ENCODE measurements at places on chromosomes 12 and 14.

GRCh38 chr12:65818454-65819382 lies 5.6 kb upstream of the HMGA2 start:
- DNase-seq: no peak

GRCh38 chr12:97061171-97061570 lies 154.1 kb downstream of the NEDD1 start:
- no peak for DNase-seq

GRCh38 chr12:123531091-123531490 lies 2.4 kb downstream of the RILPL1 start:
- no peak for DNase-seq

DNA sequence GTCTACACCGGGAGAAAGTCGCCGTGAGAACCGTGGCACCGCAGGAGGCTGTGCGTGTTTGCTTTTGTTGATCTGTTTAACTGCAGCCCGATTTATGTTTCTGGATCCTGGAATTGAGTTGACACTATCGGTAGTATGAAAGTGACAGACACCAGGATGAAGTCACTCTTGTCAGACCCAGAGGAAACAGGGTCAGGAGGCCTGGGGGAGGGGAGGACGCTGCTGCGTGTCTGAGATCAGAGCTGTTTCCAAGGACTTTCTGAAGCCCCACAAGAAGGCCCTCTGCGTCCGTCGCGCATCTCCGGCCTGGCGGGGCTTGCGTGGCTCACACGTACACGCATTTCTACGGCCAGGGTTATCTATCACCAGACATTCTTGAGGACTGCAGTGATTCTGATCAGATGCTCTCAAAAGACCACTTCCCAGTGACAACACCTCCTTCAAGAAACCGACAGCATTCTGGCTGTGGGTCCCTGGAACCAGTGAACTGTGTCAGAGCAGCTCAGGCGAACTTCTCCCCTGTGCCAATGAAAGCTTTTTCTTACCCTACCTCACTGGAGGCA lies 263.4 kb downstream of the ADGRD1 start:
- DNase-seq: peak; percentile 40

GRCh38 chr12:132634411-132634990 lies 15.9 kb downstream of the P2RX2 start:
- DNase-seq: no peak

GRCh38 chr14:31902002-31902401 lies 175.1 kb upstream of the ARHGAP5 start:
- DNase-seq: no peak

GRCh38 chr12:45244561-45245343 lies 28.9 kb downstream of the ANO6 start:
- DNase-seq: no peak

GRCh38 chr12:14775636-14775980 lies 27.7 kb downstream of the WBP11 start:
- DNase-seq: no peak

DNA sequence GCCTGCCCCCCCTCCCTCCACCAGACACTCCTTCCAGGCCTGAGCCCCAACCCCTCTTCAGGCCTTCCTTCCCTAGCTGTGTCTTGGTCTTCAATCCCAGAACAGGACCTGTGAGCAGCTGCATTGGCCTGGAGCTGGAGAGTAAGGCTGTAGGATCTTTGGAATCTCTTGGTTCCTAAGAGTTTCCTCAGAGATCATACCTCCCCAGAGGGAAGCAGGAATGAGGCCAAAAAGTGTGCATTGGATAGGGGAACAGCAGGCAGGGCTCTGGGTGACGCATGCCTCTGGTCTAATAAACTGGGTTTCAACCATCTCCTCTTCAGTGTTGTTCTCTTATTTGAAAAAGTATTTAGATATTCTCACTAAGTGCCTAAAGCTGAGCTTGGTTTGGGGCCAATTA lies 1.8 kb upstream of the SMARCD1 start:
- no peak for DNase-seq

DNA sequence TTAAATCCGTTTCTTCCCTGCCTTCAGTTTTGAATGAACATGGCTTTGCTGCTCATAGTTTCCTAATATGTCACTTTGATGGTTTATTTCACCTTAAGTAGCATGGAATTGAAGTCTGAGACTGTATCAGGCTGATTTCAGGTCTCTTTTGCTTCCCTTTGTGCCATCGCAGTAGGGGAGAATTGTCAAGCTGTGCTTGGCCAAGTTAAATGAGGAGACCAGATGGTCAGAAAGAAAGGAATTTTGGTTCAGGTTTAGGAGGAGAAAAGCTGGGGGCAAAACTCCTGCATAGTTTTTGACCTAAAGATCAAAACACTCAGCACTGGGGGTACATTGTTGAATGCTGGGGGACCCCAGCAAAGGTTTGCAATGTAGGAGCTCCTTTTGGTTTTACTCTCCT lies 398.4 kb downstream of the NUAK1 start:
- DNase-seq: no peak

DNA sequence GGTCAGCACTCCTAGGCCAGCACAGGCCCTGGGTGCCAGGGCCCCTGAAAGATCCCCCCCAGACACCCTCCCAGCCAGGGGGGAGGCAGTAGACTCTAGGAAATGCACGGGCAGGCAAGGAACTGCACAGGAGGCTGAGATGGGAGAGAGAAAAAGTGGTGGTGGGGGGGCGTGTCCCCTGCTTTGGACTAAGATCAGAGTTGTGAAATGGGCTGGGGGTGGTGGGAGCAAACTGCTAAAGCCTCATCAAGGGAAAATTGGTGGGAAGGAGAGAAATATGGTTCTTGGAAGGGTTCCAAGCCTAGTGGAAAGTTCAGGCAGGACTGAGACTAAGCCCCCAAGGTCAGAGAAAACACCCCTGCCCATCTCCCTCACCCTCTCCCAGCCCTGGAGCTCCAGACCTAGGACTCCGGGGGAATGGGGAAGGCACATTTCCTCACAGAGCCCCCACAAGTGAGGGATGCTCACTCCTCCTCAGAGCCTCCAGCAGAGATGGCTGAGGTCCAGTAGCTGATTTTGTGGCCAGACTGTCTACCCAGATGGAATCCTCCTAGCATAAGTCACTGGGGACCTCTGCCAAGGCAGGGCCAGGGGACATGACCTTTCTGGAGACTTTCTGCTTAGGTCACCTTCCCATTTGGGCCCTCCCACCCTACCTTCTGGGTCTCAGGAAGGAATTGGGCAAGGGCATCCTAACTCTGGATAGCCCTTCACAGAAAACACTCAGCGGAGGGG lies 29.8 kb downstream of the FIGNL2 start:
- no peak for DNase-seq

- DNase-seq: no peak
Measured at GRCh38 chr14:101075025-101075800, 171.7 kb upstream of the RTL1 start.

DNA sequence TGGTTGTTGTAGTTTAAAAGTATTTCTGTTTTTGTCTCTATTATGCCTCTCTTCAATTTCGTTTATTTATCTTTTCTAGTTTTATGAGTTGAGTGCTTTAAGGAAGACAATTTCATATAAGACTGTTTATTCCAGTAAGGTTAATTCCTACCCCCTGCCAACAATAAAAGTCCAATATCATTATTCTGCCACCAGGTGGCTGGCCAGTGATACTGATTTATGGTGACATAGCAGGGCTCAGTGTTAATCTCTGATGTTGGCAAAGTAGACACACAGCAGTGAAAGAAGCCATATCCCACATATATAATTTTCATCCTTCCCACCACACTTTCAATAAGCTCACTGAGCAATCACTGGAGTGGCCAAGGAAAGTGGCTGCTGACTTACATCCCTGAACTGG lies 69.0 kb upstream of the BMP4 start:
- no peak for DNase-seq

DNA sequence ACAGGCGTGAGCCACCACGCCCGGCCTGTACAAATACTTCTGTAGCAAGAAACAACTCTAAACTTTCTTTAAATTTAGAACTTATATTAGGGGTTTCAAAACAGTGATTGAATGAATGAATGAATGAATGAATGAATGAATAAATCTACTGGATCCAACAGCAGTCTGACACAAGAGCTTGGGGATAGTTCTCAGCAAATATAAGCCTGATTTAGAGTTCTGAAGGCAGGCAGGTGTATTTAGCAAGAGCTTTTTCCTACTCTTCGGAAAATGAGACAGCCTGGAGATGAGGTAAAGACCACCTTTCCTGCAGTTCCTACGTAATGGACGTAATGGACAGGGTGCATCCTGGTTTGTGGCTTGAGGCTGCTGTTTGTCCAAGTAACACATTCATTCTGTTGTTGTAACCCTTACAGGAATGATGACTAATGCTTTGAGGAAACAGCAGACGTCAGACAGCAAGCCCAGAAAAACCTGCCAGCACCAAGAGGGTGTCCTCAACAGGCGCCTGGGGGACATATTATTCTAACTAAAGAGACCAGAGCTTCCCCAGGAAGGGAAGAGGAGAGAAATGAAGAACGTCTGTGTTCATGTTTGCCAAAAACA lies 277.4 kb upstream of the SOX5 start:
- no peak for DNase-seq

DNA sequence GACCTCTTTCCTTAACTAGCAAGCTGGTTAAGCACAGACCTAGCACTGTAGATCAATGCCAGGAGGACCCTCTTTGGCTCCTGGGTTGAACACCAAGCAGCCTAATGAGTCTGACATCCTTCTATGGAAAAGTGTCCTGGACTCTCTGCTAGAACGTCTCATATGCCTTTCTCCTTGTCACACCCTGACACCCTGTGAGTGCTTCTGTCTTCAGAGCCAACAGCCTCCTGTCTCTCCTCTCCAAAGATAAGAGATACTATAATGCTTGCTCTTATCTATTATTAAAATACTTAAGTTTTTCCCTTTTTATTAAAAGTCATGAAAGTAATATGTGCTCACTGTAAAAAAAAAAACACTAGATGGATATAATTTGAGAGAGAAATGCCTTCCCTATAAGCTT lies 222.7 kb downstream of the FOXN3 start:
- no peak for DNase-seq

DNA sequence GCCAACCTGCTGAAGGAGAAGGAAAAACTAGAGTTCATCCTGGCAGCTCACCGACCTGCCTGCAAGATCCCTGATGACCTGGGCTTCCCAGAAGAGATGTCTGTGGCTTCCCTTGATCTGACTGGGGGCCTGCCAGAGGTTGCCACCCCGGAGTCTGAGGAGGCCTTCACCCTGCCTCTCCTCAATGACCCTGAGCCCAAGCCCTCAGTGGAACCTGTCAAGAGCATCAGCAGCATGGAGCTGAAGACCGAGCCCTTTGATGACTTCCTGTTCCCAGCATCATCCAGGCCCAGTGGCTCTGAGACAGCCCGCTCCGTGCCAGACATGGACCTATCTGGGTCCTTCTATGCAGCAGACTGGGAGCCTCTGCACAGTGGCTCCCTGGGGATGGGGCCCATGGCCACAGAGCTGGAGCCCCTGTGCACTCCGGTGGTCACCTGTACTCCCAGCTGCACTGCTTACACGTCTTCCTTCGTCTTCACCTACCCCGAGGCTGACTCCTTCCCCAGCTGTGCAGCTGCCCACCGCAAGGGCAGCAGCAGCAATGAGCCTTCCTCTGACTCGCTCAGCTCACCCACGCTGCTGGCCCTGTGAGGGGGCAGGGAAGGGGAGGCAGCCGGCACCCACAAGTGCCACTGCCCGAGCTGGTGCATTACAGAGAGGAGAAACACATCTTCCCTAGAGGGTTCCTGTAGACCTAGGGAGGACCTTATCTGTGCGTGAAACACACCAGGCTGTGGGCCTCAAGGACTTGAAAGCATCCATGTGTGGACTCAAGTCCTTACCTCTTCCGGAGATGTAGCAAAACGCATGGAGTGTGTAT lies 2.4 kb downstream of the FOS start:
- no peak for DNase-seq

GRCh38 chr12:57759360-57759980 lies 4.6 kb downstream of the MARCHF9 start:
- peak; percentile 53 for DNase-seq

DNA sequence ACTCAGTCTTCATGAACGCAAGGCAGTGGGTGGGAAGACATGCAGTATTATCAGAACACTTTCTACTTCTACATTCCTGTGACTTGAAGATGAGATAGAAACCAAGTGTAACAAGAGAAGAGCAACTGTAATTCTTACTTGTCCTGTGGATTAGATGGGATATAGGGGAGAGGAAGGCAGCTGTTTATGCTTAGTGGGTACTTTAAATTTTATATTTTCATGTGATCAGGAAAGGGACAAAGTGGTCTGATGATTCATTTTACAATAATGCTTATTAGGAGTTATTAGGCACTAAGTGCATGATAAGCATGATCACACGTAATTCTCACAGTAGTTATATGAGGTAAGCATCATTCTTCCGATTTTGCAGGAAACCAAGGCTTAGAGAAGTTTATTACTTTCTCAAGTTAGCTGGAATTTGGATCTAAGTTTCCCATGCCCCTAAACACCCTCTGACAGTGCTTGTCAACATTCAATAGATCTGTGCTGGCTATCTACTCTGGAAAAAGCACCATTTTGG lies 52.7 kb downstream of the PTGER2 start:
- no peak for DNase-seq

GRCh38 chr12:6368906-6369525 lies 6.3 kb downstream of the SCNN1A start:
- DNase-seq: no peak

- DNase-seq: no peak
Measured at GRCh38 chr14:22555384-22556011, 33.5 kb downstream of the DAD1 start.

DNA sequence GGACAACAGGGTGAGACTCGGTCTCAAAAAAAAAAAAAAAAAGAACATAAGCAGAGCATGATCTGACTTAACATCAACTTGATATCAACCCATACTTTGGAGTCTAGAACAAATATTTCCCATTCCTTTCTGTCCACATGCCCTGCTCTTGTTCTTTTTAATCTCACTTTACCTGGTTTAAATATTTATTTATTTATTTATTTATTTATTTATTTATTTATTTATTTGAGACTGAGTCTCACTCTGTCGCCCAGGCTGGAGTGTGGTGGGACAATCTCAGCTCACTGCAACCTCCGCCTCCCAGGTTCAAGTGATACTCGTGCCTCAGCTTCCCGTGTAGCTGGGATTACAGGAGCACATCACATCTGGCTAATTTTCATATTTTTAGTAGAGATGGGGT lies 19.6 kb upstream of the LRP6 start:
- DNase-seq: no peak

GRCh38 chr12:75656648-75657047 lies 145.2 kb upstream of the KRR1 start:
- DNase-seq: no peak

- no peak for DNase-seq
Measured at GRCh38 chr12:32069731-32070130, 36.9 kb upstream of the BICD1 start.

- DNase-seq: peak; percentile 43
Measured at GRCh38 chr12:60093428-60093827, 497.6 kb downstream of the SLC16A7 start.

- no peak for DNase-seq
Measured at GRCh38 chr12:100720016-100720654, 74.4 kb upstream of the ANO4 start.
